MG63 (cell line): ENCODE measurements at places on chromosomes 7 and 10.
A peak's percentile ranks its signal among the peaks of the same experiment; 100 is the strongest.

- no peak for DNase-seq
Observed at GRCh38 chr10:121404611-121405010, 193.6 kb downstream of the FGFR2 start.

- peak; percentile 9 for DNase-seq
Observed at GRCh38 chr10:8913720-8914119, 859.2 kb downstream of the GATA3 start.

- no peak for DNase-seq
Observed at GRCh38 chr10:44575601-44576380, 190.9 kb upstream of the CXCL12 start.

- DNase-seq: peak; percentile 95
Observed at GRCh38 chr7:23471106-23471859, 992 bp upstream of the IGF2BP3 start.

DNA sequence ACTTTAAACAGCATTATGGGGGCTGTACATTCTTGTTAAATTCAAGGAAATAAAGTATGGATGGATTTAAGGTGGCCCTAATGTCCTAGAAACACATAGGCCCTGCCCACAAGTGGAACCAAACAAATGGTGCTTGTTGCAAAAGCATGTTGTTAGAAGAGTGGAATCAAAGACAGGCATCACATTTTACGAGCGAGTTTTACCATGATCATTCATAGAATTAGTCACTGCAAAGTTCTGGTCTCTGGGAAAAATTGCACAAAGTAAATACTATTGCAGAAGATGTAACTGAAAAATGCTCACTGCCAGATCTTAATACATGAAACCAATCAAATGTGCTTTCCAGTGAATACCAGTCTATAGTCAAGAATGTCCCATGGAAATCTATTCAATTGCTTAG, 677.1 kb downstream of the PARD3 start:
- no peak for DNase-seq

DNA sequence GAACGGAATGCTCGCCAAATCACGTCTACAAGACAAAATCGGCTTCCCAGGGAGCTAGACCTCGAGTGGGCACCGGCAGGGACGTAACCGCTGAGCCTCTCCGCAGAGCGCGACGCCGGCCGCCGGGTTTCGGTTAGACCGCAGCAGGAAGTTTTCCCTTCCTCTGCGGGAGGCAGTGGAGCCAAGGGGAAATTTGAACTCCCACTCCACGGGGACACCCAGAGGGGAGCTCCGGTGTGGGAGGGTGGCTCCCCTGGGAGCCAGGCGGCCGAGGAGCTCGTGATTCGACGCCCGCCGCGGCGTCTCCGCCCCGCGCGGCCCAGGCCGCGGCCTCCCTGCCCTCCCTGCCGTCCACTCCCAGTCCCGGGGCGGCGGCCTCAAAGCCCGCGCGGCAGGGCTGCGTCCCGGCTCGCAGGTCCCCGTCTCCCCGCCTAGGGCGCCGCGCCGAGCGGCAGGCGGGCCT, 426 bp downstream of the SYPL1 start:
- DNase-seq: peak; percentile 68

DNA sequence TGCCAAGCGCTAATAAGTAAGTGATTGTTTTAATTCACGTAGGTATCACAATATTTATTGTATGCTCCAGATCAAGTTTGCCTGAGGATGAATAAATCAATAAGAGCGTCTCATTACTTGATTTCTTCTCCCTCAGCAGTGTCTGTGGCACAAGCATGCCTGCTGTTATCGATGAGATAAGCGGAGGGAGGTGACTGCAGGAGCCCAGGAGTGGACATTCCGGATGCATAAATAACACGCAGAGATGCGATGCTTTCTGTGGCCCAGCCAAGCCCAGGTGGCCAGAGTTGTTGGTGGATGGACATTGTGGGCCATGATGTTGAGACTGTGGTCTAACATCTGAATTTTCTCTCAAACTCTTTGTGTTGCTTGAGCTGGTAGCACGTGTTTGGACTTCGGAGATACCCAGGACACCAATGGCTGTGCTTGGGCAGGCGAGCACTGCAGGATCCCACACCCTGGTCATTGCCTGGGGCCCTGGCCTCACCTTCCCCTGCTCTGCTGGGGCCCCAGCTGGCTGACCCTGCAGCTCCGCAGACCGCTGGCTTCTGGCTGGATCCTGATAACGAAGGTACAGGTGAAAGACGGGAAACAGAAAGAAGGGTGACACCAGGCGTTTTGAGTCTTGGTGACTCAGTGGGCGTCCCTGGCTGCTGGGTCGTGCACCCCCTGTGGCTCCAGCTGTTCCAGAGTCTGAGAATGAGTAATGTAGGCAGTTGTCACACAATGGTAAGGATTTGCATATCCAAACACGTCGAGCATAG, 31.2 kb upstream of the MNX1 start:
- no peak for DNase-seq

DNA sequence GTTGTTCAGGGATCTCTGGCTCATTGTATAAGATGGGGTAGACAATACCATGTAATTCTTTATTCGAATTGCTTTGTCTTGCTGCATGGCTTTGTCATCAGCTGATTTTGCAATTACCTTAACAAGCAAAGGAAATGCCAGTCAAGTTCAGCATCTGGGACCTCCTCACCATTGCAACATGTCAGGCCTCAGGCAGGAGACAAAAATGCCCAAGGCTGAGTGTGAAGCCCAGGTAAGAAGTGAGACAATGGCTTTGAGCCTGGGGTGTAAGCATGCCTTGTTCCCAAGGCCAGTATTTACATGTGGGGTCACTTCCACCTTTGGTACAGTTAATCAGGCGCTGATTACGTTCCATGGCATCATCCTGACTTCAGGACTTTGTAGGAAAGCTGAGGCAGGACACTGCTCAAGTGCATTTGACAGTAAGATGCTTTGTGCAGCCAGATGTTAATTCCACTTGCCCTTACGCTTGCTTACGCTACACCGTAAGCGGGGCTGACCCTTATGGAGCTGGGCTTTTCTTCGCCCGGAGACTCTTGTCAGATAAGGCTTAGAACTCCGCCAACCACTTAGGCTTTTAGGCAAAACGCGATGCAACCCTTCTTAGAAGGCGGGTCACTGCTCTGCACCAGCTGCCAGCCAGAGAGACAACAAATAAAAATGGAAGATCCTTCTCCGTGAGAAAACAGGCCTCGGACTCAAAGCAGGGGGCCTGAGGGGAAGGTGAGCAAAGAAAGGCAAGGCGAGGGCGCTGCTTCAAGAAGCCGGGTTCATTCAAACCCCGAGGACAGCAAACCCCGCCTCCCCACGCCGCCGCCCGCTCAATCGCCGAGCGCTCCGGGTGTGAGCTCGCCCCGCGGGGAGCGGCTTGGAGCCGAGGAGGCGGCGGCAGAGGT, 1.3 kb upstream of the SP4 start:
- no peak for DNase-seq

DNA sequence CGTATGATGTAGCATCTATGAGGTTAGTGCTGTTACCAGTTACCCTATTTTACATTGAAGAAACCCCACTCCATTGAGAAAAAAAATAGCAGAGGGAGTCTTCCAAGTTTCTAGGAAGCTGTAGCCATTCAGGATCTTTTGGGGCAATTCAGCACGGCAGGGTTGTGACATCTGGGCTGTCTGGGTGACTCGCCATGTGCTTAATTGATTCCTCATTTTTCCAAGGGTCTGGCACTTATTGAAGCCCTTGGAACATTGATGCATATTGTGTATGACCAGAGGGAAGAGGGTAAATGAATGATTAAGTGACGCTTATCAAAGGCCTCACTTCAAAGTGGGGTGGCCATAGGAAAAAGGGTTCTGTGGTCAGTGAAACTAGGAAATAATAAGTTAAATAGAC, 248.7 kb downstream of the ARHGAP12 start:
- DNase-seq: no peak

GRCh38 chr10:28411648-28412047, 108.8 kb upstream of the MPP7 start:
- DNase-seq: no peak

DNA sequence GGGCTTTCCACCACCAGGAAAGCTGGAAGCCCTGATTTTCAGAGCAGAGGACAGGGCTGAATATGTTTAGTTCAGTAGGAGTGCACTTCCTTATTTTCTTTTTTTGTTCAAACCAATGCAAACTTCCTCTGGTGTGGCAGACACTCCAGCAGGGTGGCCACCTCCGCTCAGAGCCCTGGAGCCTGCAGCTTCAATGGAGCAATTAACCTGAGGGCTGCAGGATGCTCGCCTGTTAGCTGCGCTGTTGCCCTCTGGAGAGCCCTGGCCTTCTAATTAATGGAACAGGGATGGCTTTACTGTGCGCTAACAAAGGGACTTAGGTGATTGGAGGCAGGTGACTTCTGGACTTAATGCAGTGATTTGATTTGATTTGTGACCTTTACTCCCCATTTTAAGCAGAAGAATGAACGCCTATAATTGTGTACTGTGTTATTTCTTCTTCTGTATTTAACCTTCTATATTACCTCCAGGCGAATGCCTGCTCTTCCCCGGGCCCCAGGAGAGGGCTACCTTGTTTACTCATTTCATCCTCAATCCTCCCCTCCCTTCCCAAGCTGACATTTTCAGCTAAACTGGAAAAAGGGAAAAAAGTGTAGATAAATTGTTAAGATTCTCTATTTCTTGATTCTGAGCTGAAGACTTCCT, 123.0 kb upstream of the CTBP2 start:
- no peak for DNase-seq

DNA sequence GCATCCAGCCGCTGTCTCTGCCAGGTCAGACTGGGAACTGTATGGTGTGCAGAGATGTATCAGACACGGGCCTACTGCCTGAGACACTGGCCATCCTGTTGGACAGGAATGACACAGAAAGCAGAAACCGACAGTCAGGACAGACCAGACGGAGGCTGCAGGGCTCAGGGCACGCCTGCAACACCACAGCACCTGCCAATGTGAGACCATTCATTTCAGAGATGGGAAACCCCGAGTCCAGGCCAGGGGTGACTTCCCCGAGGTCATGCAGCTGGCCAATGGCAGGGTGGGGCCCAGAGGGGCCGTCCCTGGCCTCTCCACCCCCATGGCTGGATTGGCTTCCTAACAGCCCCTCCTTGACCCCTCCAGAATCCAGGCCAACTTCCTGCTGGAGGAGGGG, 34.7 kb downstream of the GRID1 start:
- DNase-seq: no peak

DNA sequence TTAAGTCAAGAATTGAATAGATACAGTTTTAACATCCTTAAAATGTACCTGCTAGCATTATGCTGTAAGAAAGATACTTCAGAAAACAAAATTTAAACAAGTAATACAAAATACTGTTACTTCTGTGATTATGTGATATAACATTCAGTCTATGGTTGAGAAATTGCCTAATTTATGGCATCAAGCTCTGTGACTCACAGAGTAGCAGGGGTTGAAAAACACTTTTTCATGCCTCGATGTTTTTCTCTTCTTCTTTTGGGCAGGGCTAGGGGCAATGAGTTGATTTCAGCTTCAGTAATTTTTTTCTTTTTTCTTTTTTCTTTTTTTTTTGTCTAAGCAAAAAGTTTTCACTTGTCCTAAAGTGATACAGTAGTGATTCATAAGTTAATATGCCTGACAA, 209.2 kb downstream of the MBL2 start:
- no peak for DNase-seq

DNA sequence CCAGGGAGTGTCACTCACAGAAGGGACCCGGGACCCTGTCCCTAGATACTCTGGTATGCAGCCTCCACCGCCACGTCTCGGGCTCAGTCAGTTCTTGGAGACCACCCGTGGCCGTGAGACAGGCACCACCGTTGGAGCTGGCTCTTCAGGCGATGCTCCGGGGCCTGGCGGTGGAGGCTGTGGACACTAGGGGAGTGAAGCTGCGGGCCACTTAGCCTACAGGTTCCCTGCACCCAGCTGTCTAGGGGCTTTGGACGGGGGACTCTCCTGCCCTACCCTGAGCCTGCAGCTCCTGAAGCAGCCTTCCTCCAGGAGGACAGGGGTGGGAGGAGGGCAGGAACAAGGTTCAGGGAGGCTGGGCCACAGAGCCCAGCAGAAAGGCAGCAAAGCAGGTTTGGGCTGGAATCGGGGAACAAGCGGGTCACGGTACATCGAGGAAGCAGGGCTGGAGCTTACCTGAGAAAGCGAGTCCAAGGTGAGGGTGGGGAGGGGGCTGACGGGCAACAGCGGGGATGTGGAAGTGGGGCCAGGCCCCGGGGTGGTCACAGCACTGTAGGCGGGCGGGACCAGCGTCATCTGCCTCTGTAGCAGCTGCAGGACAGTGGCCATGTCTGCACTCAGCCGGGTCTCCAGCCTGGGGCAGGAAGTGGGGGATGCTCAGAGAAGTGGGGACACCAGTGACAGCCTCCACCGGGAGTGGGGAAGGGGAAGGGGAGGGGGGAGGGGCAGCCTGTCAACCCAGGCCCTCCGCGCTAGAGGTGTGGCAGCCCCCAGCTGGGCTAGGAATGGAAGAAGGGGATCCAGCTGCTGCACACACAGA, 31.5 kb downstream of the KCNH2 start:
- DNase-seq: no peak

DNA sequence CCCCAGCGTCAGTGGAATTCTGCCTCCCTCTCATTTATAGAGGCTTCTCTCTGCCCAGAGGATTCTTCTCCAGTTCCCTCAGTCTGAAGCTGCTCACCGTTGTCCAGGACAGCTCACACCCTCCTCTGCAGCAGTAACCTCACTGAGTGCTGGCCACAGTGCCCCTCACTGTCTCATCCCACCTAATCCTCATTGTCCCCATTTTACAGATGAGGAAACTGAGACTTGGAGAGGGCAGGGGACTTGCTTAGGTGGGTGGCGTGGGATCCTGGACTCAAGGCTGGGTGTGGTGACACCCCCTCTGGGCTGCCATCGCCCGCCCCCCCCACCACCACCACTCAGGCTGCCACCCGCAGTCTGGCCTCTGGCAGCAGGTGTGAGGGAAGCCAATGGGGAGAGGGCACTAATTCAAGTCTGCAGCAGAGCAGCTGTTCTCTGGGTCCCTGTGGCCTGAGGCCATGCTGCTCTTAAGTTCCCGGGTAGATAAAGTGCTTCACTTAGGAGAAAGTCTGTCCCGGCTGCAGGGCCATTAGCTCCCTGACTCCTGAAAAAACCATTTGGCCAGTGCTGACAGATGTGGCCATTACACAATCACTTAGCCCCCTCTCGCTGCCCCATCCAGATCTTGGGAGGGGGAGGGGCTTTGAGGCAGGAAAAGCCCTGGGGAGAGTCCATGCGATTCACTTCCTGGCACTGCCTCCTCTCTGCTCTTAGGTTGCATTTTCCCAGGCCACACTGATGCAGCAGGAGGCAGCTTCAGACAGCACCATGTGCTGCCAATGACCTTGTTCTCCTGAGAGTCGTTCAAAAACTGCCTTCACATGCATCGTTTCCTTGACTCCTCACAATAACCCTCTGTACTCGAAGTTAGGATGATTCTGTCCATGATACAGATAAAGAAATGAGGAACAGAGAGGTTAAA, 36.3 kb downstream of the DRGX start:
- peak; percentile 78 for DNase-seq

DNA sequence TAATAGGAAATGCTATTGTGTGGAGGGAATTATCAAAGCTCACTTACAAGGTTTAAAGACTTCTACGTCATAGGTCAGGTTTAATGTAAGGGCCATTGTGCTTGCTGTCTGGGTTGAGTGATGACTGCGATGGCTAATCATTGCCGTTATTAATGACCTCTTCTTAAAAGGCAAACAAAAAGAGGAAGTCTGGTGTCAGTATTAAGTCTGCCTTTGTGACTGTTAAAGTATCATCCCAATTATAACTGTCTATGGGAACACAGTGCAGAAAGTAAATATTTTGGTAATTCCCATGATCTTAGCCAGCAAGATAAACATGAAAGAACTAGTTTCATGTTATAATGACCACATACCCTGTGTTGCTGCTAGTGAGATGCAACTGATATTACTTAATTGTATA, 382.4 kb downstream of the BBS9 start:
- no peak for DNase-seq

GRCh38 chr7:92423710-92424131, 23.6 kb upstream of the GATAD1 start:
- no peak for DNase-seq
